ENCODE measurements at places on chromosomes 5 and 9. TPM values are rescaled to one million over a fixed set of nuclear protein-coding genes. Genes with fewer than 3 reads are reported as not detected.

ROPN1L gene
- total RNA-seq = 3.0 TPM

PTRH1 gene
- 17.5 TPM for total RNA-seq

CEL gene
- 0.17 TPM for total RNA-seq

SLC23A1 gene
- not detected for total RNA-seq

SH2D3C gene
- not detected for total RNA-seq

TNC gene
- 151 TPM for total RNA-seq

RANBP6 gene
- total RNA-seq = 39.2 TPM

JAKMIP2 gene
- 1.1 TPM for total RNA-seq

TAS2R1 gene
- not detected for total RNA-seq

ADCY2 gene
- not detected for total RNA-seq

All from M059J (cell line).